ENCODE measurements at places on chromosomes 2 and 18. TPM values are rescaled to one million over a fixed set of nuclear protein-coding genes. Genes with fewer than 3 reads are reported as not detected.
A peak's percentile ranks its signal among the peaks of the same experiment; 100 is the strongest.

IL36G gene
- not detected for total RNA-seq

SPATA3 gene
- not detected for total RNA-seq

TBR1 gene
- 0.05 TPM for total RNA-seq

SULT1C4 gene
- total RNA-seq = not detected

PDCD1 gene
- not detected for total RNA-seq

HOXD4 gene
- total RNA-seq = not detected

C2orf78 gene
- not detected for total RNA-seq

MFSD2B gene
- 0.63 TPM for total RNA-seq

MC4R gene
- total RNA-seq = not detected

REEP1 gene
- total RNA-seq = 0.55 TPM

ONECUT2 gene
- 0.22 TPM for total RNA-seq

- no peak for DNase-seq
Observed at GRCh38 chr2:157876786-157877138, 632 bp upstream of the ACVR1 start.

GRCh38 chr18:59835605-59836379 is 64.0 kb upstream of the PMAIP1 start:
- DNase-seq = no peak

GRCh38 chr2:85920810-85921545 is 32.2 kb upstream of the ST3GAL5 start:
- DNase-seq = no peak

- no peak for DNase-seq
Observed at GRCh38 chr18:35409911-35410310, 32.8 kb upstream of the ZNF396 start.

- no peak for DNase-seq
Observed at GRCh38 chr2:206031950-206032567, 53.9 kb downstream of the INO80D start.

- peak; percentile 34 for DNase-seq
Observed at GRCh38 chr2:29841386-29842004, 79.9 kb downstream of the ALK start.

GRCh38 chr2:200655918-200656580 is 70.2 kb downstream of the AOX1 start:
- no peak for DNase-seq

- peak; percentile 14 for DNase-seq
Observed at GRCh38 chr2:48566592-48567310, 36.8 kb downstream of the STON1 start.

- no peak for DNase-seq
Observed at GRCh38 chr2:191325651-191326365, 80.6 kb downstream of the MYO1B start.

GRCh38 chr2:166269322-166269721 is 106.4 kb downstream of the SCN9A start:
- DNase-seq = no peak

- no peak for DNase-seq
Observed at GRCh38 chr2:120702061-120702460, 33.6 kb upstream of the GLI2 start.

DNA sequence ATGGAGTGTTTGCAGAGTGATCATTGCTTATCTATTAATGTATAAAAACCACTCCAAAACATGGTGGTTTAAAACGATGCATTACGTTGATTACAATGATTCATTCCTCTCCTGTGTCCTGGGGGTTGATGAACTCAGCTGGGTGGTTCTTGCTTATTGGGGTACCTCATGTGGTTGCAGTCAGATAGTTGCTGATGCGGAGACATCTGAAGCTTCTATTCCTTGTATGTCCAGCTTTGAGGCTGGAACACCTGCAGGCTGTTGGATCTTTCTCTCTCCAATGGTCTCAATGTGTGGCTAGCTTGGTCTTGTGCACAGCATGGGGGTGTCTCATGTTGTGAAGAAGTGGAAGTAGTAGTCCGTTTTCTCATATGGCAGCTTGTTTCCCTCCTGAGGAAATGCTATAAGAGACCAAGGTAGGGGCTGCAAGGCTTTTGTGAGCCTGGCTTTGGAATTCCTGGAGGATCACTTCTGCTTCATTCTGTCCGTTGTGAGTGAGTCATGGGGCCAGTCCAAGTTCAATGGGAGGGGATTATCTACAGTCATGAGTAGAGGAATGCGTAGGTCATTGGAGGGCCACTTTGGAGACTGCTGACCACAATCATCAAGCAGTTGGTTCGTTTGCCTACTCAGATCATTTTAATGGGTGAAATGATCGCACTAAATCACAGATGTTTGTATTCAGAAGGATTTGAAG is 601.0 kb downstream of the SLC4A3 start:
- peak; percentile 48 for DNase-seq

GRCh38 chr2:216548901-216549331 is 50.3 kb downstream of the RPL37A start:
- DNase-seq = no peak

GRCh38 chr2:73823916-73824523 is 4.7 kb upstream of the STAMBP start:
- DNase-seq = peak; percentile 66

- DNase-seq = no peak
Observed at GRCh38 chr2:154233231-154233630, 361.5 kb downstream of the GALNT13 start.

- no peak for DNase-seq
Observed at GRCh38 chr2:170505631-170506275, 209.4 kb upstream of the SP5 start.

GRCh38 chr2:1656326-1656960 is 87.9 kb downstream of the PXDN start:
- no peak for DNase-seq

- DNase-seq = no peak
Observed at GRCh38 chr2:46481198-46482193, 2.1 kb downstream of the TMEM247 start.

DNA sequence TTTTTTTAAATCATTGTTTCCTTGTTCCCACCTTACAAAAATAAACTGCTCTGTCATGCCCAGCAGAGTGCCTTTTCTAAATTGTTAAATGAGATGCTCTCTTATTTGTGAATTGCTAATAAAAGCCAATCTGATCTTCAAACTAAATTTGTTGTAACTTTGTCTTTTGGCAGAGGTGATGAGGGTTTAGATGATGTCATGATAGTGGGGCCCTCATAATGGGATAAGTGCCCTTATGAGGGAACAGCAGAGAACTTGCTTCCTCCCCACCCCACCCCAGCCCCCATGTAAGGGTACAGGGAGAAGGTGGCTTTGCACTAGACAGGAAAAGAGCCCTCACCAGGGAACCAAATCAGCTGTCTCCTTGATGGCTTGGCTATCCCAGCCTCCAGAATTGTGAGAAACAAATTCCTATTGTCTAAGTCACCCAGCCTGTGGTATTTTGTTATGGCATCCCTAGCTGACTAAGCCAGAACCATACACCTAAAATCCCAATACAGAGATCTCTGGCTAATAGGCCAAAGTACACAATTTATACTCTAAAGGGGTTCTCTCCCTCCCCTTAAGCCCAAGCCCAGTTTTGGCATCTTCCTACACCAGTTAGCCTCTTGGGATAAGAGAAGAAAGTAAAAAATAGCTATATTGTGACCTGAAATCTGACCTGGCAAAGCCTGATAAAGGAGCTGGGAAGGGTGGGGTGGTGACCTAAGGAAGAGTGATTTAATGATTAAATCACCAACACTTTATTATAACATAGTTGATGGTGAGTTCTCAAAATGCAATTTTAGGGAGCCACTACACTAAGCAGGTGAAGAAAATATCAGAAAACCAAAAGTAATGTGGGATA is 40.3 kb upstream of the HNRNPA3 start:
- DNase-seq = peak; percentile 36

- peak; percentile 2 for DNase-seq
Observed at GRCh38 chr2:2698182-2699120, 367.4 kb upstream of the MYT1L start.

DNA sequence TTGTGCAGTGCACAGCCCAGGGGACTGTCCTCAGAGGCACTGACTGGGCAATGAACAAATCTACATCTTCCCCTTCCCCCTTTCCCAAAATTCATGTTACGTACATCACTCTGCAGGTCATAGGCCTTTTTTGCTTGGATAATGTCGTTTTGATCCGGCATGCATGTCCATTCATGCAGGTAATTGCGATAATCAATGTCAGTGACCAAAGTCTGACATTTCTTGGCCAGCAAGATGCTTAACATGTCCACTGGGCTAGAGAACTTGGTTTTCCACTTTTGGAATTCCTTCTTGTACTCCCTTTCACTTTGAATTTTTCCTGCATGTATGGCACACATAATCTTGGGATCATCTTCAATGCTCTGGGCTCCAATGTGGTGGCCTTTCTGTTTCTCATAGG is 124.6 kb downstream of the NEB start:
- DNase-seq = no peak

GRCh38 chr18:6561420-6561861 is 146.7 kb upstream of the L3MBTL4 start:
- no peak for DNase-seq
